Activated T-cell treated with anti-CD3 and anti-CD28 coated beads, Interleukin-2, amount 50 U/mL, for 72 hours (primary cell): ENCODE measurements at places on chromosomes 4 and X. TPM values are rescaled to one million over a fixed set of nuclear protein-coding genes. Genes with fewer than 3 reads are reported as not detected.

The FRMPD4 gene
- not detected for total RNA-seq

The DCAF4L1 gene
- 0.19 TPM for total RNA-seq

The AMTN gene
- not detected for total RNA-seq

The C4orf50 gene
- total RNA-seq = 0.95 TPM

The SPIN4 gene
- 5.4 TPM for total RNA-seq

The SMIM9 gene
- total RNA-seq = not detected

The XAGE1A gene
- not detected for total RNA-seq

The ZNF141 gene
- total RNA-seq = 31.6 TPM

The GABRA4 gene
- total RNA-seq = not detected

The FMR1NB gene
- total RNA-seq = not detected

The ATG4A gene
- 9.2 TPM for total RNA-seq

The STOX2 gene
- total RNA-seq = 0.19 TPM

The KLHL2 gene
- 39.3 TPM for total RNA-seq

The ABLIM2 gene
- 0.60 TPM for total RNA-seq

The TLR3 gene
- total RNA-seq = 0.14 TPM

The SHOX gene
- not detected for total RNA-seq

The EREG gene
- total RNA-seq = not detected

The GUCY1B1 gene
- 1.9 TPM for total RNA-seq

The VCX3B gene
- total RNA-seq = not detected

The FUNDC1 gene
- 24.0 TPM for total RNA-seq

The GPC3 gene
- 0.39 TPM for total RNA-seq

The CSN3 gene
- not detected for total RNA-seq

The FBXL5 gene
- 40.5 TPM for total RNA-seq

The GPR34 gene
- total RNA-seq = 0.58 TPM

The TEX11 gene
- total RNA-seq = not detected
